Spinal cord (tissue), 10 donors: ENCODE measurements at places on chromosomes 7 and 10. TPM values are rescaled to one million over a fixed set of nuclear protein-coding genes. Genes with fewer than 3 reads are reported as not detected.

DNA sequence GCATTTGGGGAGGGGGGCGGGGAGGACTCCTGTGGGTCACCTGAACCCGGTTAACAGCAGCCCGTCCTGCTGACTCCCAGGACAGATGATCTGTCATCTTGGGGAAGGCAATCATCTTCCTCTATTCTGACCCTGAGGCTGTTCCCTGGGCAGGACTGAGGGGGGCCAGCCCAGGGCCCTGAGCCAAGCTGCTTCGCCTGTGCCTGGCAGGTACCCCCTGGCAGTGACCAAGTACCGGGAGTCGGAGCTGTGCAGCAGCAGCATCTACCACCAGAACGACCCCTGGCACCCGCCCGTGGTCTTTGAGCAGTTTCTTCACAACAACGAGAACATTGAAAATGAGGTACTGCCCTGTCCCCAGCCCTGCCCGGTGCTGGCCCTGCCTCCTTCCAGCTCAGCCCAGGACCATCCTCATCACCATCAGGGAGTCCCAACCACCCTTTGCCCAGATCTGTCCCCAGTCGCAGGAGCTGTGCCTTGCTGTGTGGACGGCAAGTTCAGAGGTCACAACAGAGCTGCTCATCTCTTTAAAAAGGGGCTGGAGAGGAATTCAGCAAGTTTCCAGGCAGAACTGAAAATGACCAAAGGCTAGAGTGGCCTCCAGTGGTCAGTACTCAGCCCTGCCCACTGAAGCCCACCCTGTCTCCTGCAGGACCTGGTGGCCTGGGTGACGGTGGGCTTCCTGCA lies 8.1 kb downstream of the AOC1 start:
- DNase-seq = no peak

OR2F2 gene
- not detected for polyA plus RNA-seq

NPTX2 gene
- 48.1 TPM for polyA plus RNA-seq

GRCh38 chr7:129222064-129222463 lies 2.8 kb upstream of the AHCYL2 start:
- DNase-seq = no peak

GRCh38 chr7:106127984-106128780 lies 16.1 kb upstream of the SYPL1 start:
- no peak for DNase-seq

- DNase-seq = no peak
Measured at GRCh38 chr7:30705596-30705995, 23.3 kb upstream of the CRHR2 start.

DNA sequence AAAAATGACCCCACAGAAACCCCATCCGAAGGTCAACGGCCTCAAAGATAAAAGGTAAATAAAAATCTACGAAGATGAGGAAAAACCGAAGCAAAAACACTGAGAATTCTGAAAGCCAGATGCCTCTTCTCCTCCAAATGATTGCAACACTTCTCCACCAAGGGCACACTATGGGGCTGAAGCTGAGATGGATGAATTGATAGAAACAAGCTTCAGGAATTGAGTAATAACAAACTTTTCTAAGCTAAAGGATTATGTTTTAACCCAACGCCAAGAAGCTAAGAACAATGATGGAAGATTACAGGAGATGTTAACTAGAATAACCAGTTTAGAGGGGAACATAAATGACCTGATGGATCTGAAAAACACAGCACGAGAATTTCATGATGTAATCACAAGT lies 127.8 kb downstream of the MACC1 start:
- DNase-seq = no peak

DNAJB9 gene
- 31.3 TPM for polyA plus RNA-seq

DNA sequence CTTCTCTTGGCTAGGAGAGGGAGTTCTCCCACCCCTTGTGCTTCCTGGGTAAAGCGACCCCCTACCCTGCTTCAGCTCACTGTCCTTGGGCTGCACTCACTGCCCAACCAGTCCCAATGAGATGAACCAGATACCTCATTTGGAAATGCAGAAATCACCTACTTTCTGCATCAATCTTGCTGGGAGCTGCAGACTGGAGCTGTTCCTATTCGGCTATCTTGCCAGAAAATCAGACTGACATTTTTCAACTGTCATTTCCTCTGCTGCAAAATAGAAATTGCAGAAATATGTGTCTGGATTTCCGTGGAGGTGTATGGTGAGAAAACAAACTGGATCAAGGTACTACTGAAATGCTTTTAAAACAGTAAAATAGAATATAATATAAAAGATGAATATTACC lies 43.0 kb upstream of the CYP2C18 start:
- DNase-seq = peak; percentile 9

SCRN1 gene
- 185 TPM for polyA plus RNA-seq

GRCh38 chr10:59047180-59047579 lies 129.3 kb upstream of the PHYHIPL start:
- no peak for DNase-seq

GRCh38 chr7:3695602-3696001 lies 394.6 kb downstream of the SDK1 start:
- DNase-seq = no peak
